Pancreas (tissue), 10 donors: ENCODE measurements at places on chromosomes 3 and 15.
A peak's percentile ranks its signal among the peaks of the same experiment; 100 is the strongest.

GRCh38 chr15:42723068-42723467 lies 13.9 kb downstream of the CDAN1 start:
- no peak for DNase-seq

GRCh38 chr3:129688271-129688895 lies 81.9 kb upstream of the PLXND1 start:
- peak; percentile 65 for DNase-seq

- DNase-seq: no peak
Measured at GRCh38 chr15:70486451-70487386, 276.6 kb downstream of the UACA start.

GRCh38 chr3:49717959-49718857 lies 1.3 kb downstream of the AMIGO3 start:
- peak; percentile 18 for DNase-seq

GRCh38 chr15:85298941-85299340 lies 81.5 kb upstream of the AKAP13 start:
- no peak for DNase-seq

DNA sequence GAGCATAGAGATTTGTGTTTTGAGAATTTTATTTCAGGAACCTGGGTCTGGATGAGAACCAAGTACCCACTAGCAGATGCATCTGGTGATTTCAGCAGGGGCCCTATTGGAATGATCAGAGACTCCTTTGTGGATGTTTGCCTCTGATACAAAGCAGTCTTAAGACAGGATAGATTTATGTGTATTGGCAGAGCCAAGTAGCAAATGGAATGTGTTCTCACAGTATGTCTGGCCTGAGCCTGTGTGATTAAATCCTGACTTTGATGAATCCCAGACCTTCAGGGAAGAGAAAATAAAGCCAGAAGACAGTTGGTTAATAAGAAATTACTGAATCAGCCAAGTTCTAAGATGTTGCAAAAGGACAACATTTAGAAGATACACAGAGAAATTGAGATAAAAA lies 755.5 kb upstream of the SEMA6D start:
- no peak for DNase-seq

GRCh38 chr3:141259821-141260629 lies 28.4 kb downstream of the PXYLP1 start:
- DNase-seq: no peak

DNA sequence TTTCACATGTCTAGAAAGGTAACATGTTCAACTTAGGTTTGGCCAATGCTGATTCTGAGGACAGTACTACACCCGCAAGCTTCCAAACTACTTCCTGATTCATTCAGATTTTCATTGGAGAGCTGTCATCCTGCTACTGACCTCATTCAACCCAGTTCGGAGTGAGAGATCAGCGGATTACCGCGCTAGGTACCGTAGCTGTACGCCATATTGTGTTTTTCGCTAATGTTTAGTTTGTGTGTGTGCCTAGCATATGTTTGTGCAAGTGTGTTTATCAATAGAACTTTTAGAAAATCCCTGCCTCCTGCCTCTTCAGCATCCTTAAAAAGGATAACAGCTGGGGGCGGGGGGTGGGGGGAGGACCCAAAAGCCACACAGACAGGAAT lies 1.1 kb downstream of the ZBTB20 start:
- peak; percentile 63 for DNase-seq

GRCh38 chr3:132236701-132237651 lies 80.2 kb upstream of the ACP3 start:
- no peak for DNase-seq

DNA sequence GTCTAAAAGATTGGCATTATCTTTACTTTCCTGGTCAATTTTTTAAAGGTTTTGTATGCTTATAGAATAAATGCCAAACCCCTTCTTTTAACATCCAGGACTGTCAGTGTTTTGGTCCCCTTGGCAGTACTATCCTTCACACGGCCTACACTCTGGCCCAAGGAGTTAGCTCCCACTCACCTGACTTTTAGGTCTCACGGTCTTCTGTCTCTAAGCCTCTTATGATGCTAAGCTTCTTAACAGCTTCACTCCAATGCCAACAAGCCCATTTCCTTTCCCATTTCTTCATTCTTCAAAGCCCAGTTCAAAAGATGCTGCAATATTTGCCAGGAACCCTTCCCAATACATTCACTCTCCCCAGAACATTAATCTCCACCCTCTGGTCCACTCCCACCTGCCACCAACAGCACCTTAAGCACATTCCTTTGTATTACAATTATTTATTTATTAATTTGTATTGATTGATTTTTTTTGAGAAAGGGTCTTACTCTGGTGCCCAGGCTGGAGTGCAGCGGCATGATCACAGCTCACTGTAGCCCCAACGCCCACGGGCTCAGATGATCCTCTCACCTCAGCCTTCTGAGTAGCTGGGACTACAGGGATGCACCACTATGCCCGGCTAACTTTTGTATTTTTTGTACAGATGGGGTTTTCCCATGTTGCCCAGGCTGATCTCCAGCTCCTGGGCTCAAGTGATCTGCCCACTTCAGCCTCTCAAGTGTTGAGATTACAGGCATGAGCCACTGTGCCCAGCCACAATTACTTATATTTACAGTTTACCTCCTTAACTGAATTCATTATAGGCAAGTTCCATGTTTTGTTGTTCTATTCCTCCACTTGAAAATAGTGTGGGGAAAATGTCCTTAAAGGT lies 27.8 kb downstream of the IFT80 start:
- DNase-seq: no peak

GRCh38 chr3:97464035-97464434 lies 300.5 kb upstream of the ARL6 start:
- DNase-seq: no peak

DNA sequence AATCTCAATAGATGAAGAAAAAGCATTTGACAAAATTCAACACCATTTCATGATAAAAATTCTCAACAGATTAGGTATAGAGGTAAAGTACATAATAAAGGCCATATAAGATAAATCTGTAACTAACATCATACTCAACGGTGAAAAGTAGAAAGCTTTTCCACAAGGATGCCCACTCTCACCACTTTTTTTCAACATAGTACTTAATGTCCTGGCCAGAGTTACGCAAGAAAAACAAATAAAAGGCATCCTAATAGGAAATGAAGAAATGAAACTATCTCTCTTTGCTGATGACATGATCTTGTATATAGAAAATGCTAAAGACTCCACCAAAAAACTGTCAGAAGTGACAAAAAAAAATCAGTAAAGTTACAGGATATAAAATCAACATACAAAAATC lies 33.0 kb downstream of the THBS1 start:
- DNase-seq: no peak

GRCh38 chr3:191641789-191642188 lies 180.8 kb downstream of the PYDC2 start:
- no peak for DNase-seq

- DNase-seq: no peak
Measured at GRCh38 chr15:67444100-67444499, 76.8 kb upstream of the C15orf61 start.
